ENCODE measurements at places on chromosomes 2 and 18.

DNA sequence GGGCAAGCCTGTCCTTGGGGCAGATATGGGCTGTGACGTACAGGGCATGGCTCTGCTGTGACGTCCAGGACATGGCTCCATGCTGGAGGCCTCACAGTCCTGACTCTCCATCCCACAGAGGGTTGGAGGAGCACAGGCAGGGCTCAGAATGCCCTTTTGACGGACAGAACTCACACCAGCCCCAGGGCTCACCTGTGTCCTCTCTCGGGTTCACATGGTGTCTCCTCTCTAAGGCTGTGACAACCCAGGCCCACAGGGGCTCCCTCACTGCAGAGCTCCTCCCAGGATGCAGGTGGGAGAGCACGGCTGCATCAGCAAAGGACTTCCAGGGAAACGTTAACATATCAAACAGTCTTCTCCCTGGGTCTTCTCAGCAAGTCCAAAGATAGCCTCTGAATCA lies 133.8 kb downstream of the EIPR1 start:
- DNase-seq = no peak

DNA sequence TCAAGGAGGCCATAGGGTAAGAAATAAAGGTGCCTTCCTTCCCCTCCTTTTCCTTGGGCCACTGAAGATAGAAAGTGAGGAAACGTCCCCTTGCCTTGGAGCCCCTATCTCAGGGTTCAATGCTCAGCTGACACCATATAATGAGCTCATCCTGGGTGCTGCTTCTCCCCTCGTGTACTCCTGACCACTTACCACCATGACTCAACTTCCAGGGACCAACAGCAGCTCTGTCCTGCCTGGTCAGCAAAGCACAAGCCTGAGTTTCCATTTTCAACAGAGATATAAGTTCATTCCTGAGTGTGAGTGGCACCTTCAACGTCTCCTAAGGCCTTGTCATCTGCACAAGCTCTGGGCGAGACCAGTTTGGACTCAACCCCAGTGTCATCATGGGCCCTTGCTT lies 151.2 kb downstream of the CAPN13 start:
- no peak for DNase-seq

GRCh38 chr2:180494286-180494685 lies 486.1 kb upstream of the UBE2E3 start:
- no peak for DNase-seq

GRCh38 chr2:84854850-84855249 lies 26.0 kb downstream of the TRABD2A start:
- no peak for DNase-seq
